Non-pigmented ciliary epithelial cell (primary cell): ENCODE measurements at places on chromosomes 11 and 22.
A peak's percentile ranks its signal among the peaks of the same experiment; 100 is the strongest.

DNA sequence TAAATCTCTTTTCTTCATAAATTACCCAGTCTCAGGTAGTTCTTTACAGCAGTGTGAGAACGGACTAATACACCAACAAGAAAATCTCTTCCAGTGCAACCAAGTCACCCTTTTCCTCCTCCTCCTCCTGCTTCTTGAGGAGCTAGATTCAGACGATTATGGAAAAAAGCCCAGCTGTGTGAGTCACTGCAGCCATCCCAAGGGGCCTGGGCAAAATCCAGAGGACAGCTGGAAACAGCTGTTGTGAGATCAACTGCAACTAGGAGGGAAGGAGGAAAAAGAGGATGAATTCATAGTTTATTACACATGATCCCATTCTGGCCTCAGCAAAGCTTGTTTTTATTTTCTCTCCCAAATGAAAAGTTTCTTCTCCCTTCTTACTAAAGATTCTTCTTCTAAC, 32.9 kb downstream of the RBFOX2 start:
- DNase-seq, result peak; percentile 71

DNA sequence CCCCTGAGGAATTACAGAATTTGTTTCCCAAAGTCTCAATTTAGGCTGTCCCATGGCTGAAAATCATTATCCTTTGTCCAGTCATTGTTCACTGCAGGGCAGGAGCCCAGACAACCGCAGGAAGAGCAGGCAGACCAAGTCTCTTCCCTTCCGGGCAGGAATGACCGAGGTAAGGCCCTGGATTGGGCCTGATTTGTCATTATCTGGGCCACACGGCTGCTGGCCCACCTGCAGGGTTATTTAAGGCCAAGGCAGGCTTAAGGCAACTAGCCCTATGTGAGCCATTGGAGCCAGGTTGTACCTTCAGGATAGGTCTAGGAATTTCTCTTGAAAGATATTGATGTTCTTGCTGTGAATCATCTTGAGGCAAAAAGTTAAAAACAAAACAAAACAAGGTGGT, 9.7 kb upstream of the IL10RA start:
- no peak for DNase-seq

DNA sequence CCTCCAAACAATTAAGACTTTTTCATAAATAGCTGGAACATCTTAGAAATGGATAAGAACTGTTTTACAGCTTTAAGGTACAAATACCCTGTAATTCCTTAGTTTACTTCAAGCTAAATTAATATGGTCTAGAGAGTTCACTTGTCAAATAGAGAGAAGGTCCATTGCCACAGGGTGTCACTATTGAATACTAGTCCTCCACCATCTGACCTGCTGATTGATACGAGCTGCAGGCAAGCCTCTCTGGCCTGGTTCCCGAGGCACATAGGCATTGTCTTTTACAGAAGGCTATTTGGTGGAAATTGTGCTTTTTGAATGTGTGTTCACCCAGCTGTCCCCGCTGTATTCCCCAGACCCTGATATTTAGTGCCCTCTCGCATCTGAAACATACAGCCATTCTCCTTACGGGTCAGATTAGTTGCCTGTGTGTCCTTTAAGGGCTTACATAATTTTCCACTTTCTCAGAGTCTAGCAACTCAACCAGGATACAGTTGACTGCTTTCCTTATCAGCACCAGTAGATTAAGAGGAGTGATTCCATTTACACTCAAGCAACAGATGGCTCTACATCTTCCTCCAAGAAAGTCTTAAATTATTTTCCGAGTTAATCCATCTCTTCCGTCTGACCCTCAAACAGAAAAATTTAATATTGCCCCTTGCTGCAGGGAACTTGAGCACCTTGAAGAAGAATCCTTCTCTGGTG, 788.8 kb upstream of the FAT3 start:
- no peak for DNase-seq

DNA sequence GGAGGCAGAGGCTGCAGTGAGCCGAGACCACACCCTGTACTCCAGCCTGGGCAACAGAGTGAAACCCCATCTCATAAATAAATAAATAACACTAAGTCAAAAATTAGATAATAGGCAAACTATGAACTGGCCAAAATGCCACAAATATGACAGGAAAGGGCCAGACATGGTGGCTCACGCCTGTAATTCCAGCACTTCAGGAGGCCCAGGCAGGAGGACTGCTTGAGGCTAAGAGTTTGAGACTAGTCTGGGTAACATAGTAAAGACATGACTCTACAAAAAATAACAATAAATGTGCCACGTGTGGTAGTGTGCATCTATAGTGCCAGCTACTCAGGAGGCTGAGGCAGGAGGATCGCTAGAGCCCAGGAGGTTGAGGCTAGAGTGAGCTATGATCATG, 19.9 kb downstream of the SEC14L6 start:
- DNase-seq, result no peak

- DNase-seq, result no peak
Measured at GRCh38 chr11:9838961-9839360, 175.1 kb downstream of the SWAP70 start.
